Muscle of leg (tissue), 16 donors: ENCODE measurements at places on chromosomes 2 and 18. TPM values are rescaled to one million over a fixed set of nuclear protein-coding genes. Genes with fewer than 3 reads are reported as not detected.
A peak's percentile ranks its signal among the peaks of the same experiment; 100 is the strongest.

KCNE4 gene
- total RNA-seq, result 7.2 TPM

CCDC178 gene
- 0.58 TPM for total RNA-seq

FBXO15 gene
- 0.89 TPM for total RNA-seq

VWA3B gene
- 0.13 TPM for total RNA-seq

ALKAL2 gene
- 1.1 TPM for total RNA-seq

CAPN13 gene
- not detected for total RNA-seq

DNA sequence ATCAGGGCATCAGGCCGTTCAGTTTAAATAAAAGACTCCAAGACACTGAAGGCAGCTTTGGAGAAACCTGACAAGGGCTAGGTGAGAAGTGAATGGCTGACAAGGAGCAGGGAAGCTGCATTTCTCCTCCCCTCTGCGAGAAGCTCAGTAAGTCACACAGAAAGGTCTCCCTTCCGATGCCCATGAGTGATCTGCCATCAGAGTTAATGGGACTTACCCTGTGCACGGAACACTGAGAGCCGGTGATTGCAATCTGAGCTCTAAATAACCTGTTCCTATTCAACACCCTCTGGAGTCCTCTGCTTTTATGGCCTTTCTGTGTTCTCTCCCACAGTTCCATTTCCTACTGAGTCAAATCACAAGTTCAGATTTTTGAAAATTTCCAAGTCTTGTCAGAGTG, 322.2 kb upstream of the MYT1L start:
- no peak for DNase-seq

DNA sequence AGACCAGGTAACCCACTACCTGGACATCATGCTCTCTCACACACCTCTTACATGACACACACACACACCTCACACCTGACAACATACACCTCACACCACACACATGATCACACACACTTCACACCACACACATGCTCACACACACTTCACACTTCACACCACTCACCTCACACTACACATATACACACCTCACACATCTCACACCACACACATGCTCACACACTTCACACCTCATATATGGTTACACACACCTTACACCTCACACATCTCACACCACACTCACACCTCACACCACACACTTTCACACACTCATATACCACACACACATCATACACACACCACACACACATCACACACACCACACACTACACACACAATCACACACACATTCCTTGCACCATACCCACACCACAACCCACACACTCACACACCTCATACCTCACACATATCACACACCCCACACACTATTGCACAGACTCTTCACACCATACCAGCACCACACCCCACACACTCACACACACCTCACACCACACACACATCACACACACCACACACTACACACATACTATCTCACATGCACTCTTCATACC, 98.1 kb upstream of the PIEZO2 start:
- DNase-seq, result no peak

- DNase-seq, result no peak
These were observed 23.1 kb downstream of the STARD7 start for GRCh38 chr2:96185516-96185915.

DNA sequence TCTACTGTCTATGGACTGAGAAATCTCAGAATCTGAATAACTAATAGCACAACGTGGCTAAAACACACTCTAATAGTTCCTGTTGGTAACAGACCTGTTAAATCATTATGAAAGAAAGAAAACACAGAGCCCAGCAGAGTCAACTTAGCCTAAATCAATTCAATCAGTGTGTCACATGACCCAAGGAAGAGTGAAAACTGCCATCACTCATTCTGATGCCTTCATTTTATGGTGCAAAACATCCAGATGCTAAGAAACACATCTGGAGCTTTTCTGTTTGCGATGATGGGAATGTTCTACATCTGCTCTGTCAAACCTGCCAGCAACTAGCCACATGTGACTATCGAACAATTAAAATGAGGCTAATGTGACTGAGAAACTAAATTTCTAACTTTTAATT, 295.7 kb upstream of the TRIB2 start:
- peak; percentile 57 for DNase-seq

DNA sequence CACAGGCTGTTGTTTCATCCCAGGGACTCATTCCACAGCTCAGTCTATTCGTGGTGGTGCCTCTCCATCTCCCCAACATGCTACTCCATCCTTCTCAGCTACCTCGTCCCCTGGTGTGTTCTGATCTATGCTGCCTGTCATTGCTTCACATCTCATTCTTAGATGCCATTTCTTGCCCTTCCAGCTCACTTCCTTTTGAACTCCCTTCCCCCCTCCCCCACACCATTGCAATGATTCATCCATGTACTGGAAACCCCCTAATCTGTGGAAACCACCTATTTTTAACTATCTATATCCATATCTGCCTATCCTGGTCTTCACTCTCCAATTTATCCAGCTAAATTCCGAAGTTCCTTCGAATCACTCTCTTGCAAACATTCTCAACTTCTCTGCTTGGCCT, 65.7 kb upstream of the PARD3B start:
- DNase-seq, result no peak

- DNase-seq, result no peak
These were observed 110.9 kb upstream of the DNAJC10 start for GRCh38 chr2:182605166-182605565.

GRCh38 chr2:137969418-137969765, 5.1 kb downstream of the HNMT start:
- DNase-seq, result peak; percentile 80

DNA sequence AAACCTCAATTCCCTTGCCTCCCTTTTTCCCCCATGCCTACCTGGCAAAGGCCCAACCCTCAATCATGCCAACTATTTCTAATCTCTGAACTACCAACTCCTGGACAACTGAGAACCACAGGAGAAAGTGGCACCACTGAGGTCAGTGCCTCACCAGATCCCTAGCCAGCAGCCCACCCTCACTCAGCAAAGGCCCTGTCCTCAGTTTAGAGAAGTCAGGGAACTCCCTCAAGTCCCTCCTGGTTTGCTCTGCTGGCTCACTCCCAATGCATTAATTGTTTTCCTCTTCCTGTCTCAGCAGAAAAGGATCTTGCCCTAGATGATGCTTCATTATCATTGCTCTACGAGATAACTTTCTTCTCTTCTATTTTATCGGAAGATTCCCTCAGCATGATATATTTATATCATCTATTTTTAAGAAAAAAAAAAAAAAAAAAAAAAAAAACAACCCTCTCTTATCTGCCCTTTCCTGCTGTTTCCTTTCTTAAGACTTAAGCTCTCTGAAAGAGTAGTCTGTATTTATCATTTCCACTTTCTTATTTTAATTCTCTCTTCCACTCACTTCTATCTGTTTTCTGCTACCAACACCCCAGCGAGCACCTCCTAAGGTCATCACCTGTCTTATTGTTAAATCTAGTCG, 22.7 kb upstream of the ZBTB14 start:
- DNase-seq, result no peak

DNA sequence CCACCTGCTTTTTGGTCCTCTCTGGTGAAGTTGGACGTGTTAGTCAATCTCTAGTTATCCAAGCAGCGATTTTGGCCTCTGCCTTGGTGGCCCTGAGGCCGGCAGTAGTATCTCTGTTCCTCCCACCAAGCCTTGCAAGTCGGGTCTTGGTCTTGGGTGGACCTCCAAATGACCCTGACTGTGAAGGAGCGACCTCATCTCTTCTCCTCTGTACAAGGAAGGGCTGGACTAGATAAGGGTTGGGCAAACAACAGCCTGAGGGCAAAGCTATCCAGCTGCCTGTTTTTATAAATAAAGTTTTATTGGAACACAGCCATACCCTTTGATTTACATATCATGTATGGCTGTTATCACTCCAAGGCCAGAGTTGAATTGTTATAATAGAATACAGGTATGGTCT, 74.6 kb upstream of the FOSL2 start:
- DNase-seq, result no peak

DNA sequence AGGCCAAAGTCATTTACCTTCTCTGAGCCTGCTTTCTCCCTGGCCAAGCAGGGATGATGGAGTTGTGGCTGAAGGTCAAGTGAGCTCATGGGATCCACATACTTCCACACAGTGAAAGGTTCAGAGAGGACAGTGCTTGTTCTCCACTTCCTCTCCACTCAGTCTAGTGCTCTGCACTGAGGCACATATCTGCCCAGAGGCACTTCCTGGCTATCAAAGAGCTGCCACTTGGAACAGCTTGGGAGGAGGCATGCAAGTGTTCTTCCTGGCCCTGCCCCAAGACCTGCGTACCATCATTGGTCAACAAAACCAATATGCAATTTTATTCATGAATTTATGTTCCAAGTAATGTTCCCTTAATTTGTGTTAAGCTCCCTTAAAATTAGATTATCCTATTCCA, 71.9 kb downstream of the RNF152 start:
- no peak for DNase-seq

DNA sequence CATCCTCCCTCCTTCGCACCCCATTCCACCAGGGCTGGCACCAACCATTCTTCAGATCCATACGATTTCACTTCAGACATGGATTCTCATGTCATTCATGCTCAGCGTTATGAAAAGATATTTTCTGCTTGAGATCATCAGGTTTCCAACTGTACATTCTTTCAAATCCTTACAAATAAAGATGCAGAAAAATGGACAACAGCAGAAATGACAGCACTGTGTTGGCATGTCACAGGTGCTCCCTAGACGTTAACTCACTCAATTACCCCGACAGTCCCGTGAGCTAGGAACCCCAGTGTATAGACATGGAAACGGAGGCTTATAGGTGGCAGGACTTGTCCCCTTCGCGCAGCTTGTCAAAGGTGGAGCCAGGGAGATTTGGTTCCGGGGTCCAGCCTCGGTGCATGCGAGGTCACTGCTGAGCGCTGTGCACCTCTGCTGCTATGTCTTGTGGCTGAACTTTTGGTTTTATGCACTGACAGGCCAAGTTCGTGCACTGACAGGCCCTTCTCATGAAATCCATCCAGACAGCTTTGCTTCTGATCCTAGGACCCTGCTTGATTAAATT, 17.7 kb downstream of the FHL2 start:
- no peak for DNase-seq

DNA sequence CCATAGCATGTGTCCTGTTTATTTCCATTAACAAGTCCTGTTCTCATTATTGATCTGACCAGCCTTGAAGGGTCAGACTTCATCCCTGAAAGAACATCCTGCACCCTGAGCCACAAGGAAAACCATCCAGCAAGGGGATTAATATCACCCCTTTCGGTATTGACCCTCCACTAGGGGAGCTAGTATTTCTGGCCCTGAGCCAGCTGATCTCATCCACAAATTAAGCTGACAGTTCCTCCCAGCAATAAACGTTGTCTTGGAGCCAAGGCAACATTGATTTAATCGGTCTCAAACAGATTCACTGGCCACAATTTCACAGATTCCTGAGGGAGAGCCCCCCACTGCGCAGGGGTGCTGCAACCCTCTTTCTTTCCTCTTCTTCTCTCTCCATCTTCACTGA, 353.1 kb upstream of the FANCL start:
- DNase-seq, result no peak

DNA sequence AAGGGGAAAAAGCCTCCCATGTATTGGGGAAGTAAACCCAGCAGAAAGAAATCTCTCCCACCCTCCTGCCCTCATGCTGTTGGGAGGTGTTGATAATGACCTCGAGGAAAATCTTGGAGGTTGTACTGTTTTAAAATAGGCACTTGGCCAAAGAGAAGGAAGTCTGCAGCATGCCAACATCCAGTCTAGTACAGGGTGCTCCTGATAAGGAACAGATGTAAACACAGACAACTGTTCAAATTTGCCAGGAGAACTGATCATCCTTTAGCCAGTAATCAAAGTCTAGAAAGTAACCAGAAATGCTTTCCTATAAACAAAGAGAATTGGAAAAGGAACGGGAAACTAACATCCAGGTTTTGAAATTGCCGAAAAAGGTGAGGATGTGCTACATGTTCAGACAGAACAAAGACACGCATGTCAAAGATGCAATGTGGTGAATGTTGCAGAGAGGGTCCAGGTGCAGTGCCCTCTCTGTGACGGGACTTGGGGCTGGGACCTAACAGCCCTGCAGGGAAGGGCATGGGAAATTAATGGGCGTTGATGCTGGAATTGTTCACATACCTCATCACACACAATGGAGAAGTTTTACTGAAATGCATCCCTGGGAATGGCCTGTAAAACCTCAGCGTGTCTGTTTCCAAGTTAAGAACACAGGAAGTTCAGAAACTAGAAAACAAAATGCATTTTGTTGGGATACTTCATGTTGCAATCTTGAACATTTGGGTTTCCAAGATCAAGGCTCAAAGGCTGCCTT, 125.7 kb upstream of the RND3 start:
- DNase-seq, result peak; percentile 20

GRCh38 chr2:21231985-21232384, 108.2 kb downstream of the TDRD15 start:
- peak; percentile 32 for DNase-seq

GRCh38 chr2:134574611-134575330, 144.0 kb downstream of the TMEM163 start:
- peak; percentile 85 for DNase-seq

DNA sequence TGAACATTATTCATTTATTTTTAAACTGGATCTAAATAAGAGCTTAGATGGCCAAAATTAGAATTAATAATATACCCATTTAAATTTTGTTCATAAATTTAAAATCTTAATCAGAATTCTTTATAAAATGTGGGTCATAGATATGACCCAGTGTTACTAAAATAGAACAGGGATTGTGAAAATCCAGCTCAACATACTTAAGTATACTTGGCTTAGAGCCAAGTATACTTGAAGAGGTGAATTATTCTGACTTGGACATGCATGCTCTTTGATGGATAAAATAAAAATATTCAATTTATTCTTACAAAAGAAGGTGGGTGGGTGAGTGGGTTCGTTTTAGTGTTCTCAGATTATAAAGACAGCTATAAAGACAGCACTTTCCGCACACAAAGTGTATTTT, 70.7 kb downstream of the SPOPL start:
- no peak for DNase-seq

DNA sequence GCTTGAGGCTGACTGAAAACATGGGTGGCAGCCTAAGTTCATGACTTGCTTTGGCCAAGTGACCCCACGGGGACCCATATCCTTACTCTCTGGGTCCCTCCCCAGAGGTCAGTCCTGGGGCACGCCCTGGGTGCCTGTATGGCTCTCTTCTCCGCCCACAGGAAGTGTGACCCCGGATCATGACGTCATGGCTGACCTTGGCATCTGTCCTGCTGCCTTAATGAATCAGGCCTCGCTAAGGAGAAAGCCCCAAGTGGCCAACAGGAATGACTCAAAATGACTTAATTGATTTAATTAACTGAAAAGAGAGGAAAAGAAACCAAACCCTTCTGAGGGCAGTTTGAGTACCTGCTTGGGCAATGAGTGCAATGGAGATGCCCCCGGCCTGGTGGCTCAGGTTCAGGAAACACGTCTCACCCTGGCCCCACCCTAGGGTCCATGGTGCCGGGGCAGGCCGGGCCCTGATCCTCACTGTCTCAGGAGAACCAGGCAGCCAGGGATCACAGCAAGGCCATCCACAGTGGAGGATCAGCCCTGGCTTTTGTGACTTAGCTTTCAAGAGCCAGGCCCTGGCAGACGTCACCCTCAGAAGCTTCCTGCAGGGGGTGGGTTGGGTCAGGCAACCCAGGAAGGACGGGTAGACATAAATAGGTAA, 112.0 kb downstream of the CYP26B1 start:
- no peak for DNase-seq

GRCh38 chr18:77131652-77132368, 773 bp downstream of the MBP start:
- peak; percentile 64 for DNase-seq

- peak; percentile 47 for DNase-seq
These were observed 69.9 kb upstream of the DTNB start for GRCh38 chr2:25743132-25743830.

GRCh38 chr2:198417836-198418235, 613.4 kb downstream of the PLCL1 start:
- peak; percentile 76 for DNase-seq
